NCI-H1092 treated with DMSO at 0.1 percent for 48 hours (cell line): ENCODE measurements at places on chromosomes 5 and 9.

GRCh38 chr5:151345187-151345807 lies 2.1 kb downstream of the SLC36A2 start:
- DNase-seq: no peak

DNA sequence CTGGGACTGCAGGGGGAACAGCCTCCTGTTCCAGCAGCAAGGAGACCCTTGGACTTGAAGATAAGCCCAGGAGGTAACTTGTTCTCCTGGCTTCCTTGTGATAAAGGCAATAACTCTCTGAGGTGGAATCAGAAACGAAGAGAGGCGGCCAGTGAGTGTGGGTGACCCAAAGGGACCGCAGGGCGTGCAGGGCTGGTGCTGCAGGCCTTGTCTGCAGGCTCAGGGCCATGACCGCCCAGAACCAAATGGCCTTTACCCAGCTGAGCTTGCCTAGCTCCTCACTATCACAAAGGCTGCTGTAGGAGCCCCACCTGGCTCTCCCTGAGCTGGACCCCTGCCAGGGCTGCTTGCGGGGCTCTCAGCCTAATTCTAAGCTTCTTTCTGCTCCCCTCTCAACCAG lies 72.5 kb downstream of the NDFIP1 start:
- DNase-seq: no peak

- DNase-seq: no peak
Measured at GRCh38 chr9:85108746-85109145, 439.2 kb downstream of the NTRK2 start.

DNA sequence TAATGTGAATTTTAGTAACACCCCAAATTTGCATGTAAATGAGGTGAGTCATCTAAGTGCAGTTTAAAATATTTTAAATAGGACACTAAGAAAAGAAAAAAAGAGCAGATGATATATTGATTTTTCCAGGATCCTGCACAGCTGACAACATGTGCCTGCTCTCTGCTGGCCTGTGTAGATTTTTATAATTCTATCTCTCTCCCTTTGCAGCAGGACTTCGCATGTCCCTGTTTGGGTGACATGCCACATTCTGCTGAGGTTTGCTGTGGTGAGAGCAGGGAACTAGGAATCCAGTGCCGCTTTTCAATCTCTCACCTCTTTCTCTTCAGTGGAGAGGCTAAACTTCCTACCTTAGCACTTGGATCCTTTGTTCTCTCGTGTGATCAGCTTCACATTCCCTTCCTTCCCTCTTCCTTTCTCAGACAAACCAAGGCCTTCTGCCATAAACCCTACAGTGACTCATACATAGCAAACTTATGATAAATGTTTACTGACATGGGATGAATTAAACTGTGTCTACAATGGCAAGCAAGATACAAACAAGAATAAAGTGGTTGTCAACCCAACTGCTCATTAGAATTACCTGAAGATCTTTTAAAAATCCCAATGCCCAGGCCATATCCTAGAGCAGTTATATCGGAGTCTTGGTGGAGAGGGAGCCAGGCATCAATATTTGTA lies 198.8 kb upstream of the EFNA5 start:
- no peak for DNase-seq

- no peak for DNase-seq
Measured at GRCh38 chr9:72903103-72903502, 49.8 kb downstream of the ALDH1A1 start.

- DNase-seq: no peak
Measured at GRCh38 chr5:40485021-40485998, 194.4 kb upstream of the PTGER4 start.

- no peak for DNase-seq
Measured at GRCh38 chr9:136614372-136614922, 48.3 kb upstream of the EGFL7 start.

GRCh38 chr5:136011414-136012001 lies 17.3 kb upstream of the TGFBI start:
- no peak for DNase-seq

DNA sequence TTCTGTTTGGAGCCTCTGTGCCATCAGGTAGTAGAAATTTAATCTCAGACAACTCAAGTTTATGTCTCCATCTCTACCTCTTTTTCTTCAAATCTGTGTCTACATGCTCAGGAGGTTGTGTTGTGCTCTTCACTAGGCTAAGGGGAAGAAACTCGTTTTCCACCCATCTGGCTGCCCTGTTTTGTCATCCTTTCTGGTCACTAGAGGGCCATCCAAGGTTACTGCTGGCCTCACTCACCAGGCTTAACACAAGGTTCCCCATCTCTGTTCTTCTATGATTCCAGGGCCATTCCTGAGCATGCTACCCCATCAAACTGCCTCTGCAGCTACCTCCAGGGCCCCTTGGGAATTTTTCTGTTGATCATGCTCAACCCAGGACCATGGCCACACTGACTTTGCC lies 213.3 kb upstream of the FBXL7 start:
- no peak for DNase-seq

DNA sequence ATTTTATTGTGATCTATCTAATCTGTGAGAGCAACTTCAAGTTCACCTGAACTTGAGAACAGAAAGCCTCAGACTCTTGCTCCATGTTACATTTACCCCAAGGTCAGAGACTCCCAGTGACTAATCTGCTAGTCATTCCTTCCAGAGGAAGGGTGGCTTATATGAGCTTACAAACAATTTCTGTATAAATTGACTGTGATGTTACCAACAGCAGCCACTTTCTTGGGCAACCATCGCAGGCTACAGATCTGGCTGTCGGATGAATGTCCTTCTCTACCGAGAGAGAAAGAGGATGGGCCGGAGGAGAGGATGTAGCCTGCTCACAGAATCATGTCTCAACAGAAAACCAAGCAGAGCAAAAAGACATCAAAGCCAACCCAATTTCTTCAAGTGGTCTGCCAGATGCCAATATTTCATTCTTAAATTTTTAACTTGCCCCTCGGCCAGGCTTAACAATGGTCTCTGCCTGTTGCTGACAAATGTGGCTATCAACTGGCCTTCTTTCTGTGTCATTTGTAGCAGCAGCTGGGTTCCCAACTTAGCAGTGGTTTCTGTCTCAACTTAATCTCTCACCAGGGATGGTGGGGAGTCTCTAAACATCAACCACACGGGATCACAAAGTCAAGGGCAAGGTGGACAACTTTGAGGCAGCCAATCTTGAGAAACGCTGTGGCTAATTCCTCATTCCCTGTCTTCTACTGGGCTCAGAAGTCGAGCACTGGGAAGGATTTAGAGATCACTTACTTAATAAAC lies 81.3 kb downstream of the RAPGEF1 start:
- no peak for DNase-seq

GRCh38 chr9:120281665-120282064 lies 298.3 kb downstream of the CDK5RAP2 start:
- no peak for DNase-seq

GRCh38 chr5:134637116-134637721 lies 4.6 kb upstream of the SAR1B start:
- no peak for DNase-seq

- DNase-seq: no peak
Measured at GRCh38 chr5:74546796-74547195, 93.7 kb downstream of the ENC1 start.

DNA sequence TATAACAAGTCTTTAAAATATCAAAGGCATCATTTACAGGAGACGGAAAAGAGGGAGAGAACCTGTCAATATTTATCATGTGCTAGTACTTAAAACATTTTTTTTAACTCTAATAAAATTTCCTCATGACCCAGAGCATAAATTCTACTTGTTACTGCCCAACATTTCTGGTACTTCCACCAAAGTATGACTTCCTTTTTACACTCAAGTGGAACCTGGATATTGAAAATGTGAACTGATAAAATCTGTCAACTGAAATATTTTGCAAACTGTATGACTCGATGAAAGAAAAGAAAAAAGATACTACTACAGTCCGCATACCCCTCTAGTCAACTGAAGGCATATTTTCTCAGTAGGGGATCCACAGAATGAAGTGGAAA lies 37.1 kb downstream of the FAM13B start:
- no peak for DNase-seq

- no peak for DNase-seq
Measured at GRCh38 chr5:160268121-160268520, 38.8 kb downstream of the FABP6 start.

DNA sequence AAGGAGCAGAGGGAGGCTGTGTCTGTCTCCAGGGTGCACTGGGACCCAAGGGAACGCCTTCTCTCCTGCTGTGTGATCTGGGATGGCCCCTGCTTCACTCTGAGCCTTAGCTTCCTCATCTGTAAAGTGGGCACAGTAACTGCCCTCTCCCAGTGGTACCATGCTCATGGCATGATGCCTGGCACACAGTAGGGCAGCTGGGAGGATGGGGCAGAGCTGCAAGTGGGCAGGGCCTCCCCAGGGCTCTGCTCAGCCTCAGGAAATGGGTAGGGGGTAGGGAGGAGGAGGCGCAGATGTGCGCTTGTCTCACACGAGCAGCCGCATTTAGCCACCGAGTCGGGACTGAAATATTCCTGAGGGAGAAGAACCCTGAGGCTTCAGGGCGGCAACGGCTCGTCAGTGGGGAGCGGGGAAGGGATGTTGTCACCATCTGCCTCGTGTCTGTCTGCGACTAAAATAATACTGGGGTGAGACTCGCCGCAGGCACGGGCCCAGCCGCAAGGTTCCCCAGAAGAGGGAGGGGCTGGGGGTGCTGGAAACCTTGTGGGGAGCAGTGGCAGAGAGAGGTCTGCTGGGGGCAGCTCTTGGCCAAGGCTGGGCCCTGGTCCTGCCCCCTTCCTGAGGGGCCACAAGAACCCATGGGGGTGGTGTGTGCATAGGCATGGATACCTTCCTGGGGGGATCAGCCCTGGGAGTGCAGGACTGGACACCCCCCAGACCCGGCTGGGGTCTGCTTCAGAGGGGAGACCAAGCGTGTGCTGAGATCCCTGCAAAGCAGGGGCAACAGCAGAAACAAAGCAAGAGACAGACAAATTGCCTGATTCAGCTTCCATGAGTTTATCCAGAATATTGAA lies 55.2 kb upstream of the PSD2 start:
- DNase-seq: no peak

DNA sequence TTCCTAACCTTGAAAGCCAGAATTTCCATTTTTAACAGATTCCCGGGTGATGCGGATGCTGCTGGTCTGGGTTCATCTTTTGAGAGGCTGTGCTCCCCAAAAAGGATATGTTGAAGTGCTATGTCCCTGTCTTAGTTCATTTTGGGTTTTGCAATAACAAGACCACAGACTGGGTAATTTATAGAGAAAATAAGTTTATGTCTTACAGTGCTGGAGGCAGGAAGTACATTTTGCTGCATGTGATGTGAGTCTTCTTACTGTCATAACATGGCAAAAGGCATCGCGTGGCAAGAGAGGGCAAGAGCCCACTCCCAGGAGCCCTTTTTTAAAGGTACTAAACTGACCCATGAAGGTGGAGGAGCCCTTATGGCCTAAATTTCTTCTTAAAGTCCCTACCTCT lies 114.1 kb downstream of the DAPK1 start:
- no peak for DNase-seq

DNA sequence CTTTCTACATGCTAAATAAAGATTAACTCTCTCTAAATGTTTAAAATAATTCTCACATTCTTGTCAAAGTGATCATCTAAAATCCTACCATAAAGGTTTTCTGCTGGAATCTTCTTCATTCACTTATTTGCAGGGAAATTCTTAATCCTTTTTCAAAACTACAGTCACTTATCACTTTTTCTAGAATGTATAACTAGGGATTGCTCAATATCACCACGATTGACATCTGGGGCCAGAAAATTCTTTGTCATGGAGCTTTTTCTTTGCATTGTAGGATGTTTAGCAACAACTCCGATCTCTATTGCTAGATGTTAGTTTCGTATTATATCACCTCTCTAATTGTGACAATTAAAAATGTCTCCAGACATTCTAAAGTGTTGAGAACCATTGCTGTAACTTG lies 344.9 kb upstream of the PIK3R1 start:
- no peak for DNase-seq

- DNase-seq: no peak
Measured at GRCh38 chr5:75055727-75056144, 3.4 kb upstream of the GCNT4 start.

- DNase-seq: no peak
Measured at GRCh38 chr5:144103611-144104485, 66.6 kb downstream of the YIPF5 start.

DNA sequence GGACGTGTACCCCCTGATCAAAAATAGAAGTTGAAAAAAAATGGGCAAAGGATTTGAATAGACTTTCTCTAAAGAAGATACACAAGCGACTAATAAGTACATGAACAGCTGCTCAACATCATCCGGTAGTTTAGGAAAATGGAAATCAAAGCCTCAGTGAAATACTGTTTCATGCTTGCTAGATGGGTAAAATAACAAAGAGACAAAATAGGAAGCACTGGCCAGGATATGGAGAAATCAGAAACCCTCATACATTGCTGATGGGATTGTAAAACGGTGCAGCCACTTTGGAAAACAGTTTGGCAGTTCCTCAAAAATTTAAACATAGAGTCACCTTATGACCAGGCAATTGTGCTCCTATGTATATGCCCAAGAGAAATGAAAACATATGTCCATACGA lies 65.0 kb upstream of the SUB1 start:
- no peak for DNase-seq

DNA sequence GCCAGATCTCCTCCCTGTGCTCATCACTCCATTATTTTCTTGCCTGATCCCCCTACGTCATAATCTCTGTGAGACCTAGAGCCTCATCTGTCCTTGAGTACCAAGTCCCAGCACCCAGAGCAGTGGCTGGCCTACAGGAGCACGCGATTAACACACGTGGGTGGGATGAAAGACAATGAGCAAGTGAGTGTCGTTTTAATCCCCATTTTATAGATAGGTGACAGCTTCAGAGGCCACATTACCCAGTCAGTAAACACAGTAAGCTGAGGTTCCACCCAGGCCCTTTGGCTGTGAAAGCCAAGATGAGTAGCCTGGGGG lies 17.3 kb downstream of the TRUB2 start:
- no peak for DNase-seq

GRCh38 chr5:133664422-133664821 lies 52.1 kb upstream of the FSTL4 start:
- no peak for DNase-seq

- no peak for DNase-seq
Measured at GRCh38 chr5:116452774-116453368, 121.8 kb downstream of the SEMA6A start.

- peak; percentile 32 for DNase-seq
Measured at GRCh38 chr9:109328978-109329637, 8.2 kb upstream of the EPB41L4B start.

- DNase-seq: peak; percentile 53
Measured at GRCh38 chr9:112097712-112098688, 77.1 kb downstream of the SUSD1 start.

DNA sequence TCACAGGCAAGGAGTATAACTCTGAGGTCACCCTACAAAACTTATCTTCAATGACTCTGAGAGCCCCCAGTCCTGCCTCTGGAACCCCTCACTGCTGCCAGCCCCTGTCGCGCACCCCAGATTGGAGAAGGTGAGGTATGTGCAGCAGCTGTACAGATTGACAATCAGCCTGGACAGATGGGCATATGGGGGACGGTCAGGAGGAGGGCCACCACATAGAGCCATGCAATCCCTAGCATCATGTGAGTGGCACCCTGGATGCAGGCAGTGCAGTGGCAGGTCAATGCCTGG lies 90.1 kb downstream of the LMX1B start:
- no peak for DNase-seq
